ENCODE measurements at places on chromosomes 4 and X. TPM values are rescaled to one million over a fixed set of nuclear protein-coding genes. Genes with fewer than 3 reads are reported as not detected.

The FMR1NB gene
- total RNA-seq: not detected

The MAGEA2 gene
- total RNA-seq: not detected

The XAGE2 gene
- total RNA-seq: not detected

The CENPU gene
- total RNA-seq: 1.8 TPM

The SAGE1 gene
- not detected for total RNA-seq

- DNase-seq: no peak
These were observed 164.2 kb downstream of the CBR4 start for GRCh38 chr4:168845897-168846296.

DNA sequence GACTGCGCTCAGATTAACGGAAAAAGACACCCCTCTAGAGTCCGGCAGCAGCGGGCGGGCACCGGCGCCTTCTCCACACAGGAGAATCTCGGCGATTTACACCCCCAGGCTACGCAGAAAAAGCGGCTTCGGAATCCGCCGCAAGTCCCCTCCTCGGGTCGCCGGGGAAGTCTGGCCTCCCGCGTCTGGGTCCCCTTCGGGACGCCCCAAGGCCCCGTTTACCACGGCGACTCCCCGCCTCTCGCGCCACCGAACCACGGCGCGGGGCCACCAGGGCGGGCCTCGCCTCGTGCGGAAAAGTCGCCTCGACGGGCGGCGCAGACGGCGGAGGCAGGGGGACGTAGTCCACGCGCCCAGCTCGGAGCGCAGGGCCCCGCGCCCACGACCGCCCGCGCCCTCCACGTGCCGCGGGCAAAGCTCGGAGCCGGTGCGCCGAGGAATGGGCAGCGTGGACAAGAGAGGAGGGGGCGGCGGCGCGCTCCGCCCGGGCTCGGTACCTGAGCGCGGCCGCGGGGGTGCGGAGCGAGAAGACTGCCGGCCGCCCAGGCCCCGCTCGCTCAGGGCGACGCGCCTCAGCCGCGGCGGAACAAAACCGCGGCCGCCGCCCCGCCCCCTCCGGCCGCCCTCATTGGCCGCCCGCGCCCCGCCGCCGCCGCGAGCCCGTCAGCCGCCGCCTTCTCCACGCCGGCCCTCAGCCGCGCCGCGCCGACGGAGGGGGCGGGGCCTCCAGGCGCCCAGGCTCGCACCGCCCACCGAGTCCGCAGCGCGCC, at the start of gene FAM53A:
Gene FAM53A (minus strand): TSS at position 578 of the 770 bp plus-strand sequence. CDS start 15,572 bp downstream, outside the sequence.
- peak; percentile 83 for DNase-seq

DNA sequence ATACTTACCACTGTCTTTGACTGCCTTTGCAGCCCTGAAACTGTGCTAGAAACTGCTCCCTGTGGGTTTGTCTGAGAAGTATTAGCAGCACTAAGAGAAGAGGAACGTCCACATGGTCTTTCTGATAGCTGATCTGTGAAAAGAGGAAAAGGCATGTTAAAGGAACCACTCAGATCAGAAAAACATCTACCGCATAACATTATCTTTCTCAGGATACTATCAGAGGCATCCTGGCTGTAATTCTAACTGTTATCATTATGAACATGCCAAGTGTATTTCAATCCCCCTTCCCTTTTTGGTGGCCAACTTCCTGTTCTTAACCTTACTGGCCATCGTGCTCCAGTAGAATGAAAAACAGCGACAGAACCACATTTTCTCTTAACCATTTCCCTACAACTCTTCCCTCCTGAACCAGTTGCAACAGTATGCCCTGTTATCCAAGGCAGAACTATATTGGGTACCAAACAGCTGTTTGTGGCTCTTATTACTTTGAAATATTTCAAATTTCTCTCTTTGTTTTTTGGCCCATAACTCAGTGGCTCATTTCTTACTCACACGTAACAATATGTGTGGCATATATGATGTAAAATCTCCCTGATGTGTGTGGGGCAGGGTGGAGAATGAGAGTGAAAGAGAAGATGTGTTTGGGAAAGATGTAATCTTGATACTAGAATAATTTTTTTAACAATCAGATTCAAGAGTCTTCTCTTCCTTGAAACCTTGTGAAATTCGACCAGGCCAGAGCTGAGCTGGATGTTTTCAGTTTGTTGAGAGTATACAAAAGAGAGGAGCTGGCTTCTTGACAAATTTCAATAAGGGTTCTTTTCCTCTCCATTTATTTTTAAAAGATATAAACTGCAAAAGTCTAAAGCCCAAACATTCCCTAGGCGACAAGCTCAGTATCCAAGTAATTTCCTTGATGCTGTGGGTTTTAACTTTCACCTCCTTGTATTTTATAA, 35.2 kb downstream of the ARHGEF6 start:
- no peak for DNase-seq

DNA sequence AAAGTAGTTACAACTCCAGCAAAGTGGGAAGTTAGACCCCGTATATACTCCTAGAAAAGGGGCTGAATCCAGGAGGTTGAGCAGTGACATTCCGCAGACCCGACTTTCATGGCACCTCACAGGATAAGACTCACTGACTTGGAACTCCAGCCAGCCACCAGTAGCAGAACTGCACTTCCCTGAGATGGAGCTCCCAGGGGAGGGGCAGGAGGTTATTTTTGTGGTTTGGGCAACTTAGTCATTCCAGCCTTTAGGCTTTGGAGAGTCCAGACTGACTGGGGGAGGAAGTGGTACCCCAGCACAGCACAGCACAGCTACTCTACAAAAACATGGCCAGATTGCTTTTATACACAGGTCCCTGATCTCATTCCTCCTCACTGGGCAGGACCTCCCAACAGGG, 319.1 kb downstream of the PCDH19 start:
- peak; percentile 54 for DNase-seq

DNA sequence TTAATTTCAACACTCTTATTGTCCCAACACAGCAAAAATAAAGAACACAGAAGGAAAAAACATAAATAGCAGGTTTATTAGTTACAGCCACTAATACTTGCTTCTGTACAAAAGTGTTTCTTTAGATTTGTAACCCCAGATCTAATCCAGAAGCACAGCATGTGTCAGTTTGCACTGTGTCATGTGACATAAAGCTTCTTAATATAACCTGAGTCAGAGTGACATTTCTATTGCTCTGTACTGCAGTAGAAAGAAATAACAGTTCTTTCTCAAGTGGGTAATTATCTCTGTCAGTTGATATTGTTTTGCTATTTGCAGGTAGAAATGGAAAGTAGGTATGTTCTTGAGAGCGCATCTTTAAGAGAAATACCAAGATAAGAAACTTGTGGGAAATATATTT, 422.5 kb downstream of the ZIC3 start:
- DNase-seq: no peak

GRCh38 chr4:176767183-176767582, 25.5 kb downstream of the VEGFC start:
- DNase-seq: peak; percentile 88

- peak; percentile 46 for DNase-seq
These were observed 96.1 kb downstream of the AFF1 start for GRCh38 chr4:87030755-87031441.

GRCh38 chrX:150329868-150330267, 33.2 kb upstream of the MAMLD1 start:
- no peak for DNase-seq

DNA sequence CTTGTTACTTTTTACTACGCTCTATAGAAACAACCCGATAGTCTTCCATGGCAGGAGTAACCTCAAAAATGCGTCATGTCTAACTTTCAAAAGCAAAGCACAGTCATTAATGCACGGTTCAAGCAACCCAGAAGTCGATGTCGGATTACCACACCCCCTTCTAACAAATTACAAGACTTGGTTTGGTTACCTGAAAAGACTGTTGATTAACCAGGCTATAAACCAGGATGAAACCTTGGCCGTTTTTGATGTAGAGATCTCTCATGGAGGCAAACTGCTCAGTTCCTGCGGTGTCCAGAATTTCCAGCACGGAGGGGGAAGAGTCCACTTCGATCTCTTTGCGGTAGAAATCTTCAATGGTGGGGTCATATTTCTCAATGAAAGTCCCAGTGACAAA, 2.4 kb downstream of the RAP2C start:
- DNase-seq: peak; percentile 41

- DNase-seq: peak; percentile 26
These were observed 97.3 kb downstream of the PPP1R2C start for GRCh38 chrX:42680666-42681065.

GRCh38 chr4:109434007-109434971, 674 bp downstream of the SEC24B start:
- peak; percentile 38 for DNase-seq

GRCh38 chr4:169106696-169107229, 96.7 kb upstream of the CBR4 start:
- DNase-seq: no peak

DNA sequence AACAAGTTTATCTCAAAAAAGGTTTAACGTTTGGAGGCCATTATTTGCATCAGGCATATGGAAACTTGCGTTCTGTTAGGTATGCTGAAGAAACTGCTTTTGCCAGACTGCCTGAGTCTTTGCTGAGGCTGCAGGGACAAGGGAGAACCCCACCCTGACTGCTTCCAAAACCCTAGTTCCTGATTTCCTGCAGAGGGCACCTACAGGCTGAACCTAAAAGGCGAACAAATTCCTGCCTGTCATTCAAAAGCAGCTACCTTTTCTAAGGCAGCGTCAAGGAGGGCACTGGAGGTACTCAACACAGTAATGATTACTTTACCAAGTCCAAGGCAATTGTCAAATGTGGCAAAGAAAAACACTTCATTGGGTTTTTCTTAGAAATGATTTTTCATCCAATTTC, 578 bp upstream of the CORIN start:
- no peak for DNase-seq

DNA sequence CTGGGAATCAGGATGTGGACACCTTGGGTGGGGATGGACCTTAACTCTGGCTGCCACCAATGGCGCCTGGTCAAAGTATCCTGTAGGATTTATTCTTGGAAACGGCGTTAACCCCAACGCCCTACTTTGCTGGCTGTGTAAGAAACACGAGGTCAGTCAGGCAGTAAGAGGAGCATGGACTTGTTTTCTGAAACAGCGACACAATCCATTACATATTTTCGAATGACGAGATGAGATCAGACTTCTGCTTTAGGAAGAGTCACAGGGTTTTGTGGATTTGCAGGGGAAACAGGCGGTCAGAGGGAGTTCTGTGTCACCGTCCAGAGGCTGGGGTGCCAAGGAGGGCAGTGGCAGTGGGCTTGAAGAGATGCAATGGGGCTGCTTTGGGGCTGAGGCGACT, 92.2 kb downstream of the TBL1X start:
- DNase-seq: no peak

DNA sequence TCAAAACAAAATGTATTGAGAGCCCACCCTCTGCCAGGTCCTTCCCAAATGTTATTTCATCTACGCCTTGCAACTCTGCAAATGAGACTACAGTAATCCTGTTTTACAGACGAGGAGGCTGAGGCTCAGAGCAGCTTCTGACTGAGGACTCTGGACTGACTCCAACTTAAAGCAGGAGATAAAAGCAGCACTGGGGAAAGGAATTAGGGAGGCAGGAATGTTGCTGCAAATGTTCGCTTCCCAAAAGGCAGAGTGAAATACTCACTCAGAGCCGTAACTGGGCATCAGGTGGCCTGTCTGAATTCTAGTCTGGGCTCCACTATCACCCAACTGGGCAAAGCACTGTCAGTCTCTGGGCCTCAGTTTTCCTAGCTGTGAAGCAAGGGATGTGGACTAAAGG, 94.7 kb upstream of the SRD5A3 start:
- DNase-seq: peak; percentile 12

- DNase-seq: no peak
These were observed 10.1 kb downstream of the RBPJ start for GRCh38 chr4:26330946-26331345.

- no peak for DNase-seq
These were observed 48.8 kb downstream of the FAM13A start for GRCh38 chr4:89008166-89008565.

- peak; percentile 6 for DNase-seq
These were observed 440.9 kb downstream of the MID1IP1 start for GRCh38 chrX:39242187-39242586.

DNA sequence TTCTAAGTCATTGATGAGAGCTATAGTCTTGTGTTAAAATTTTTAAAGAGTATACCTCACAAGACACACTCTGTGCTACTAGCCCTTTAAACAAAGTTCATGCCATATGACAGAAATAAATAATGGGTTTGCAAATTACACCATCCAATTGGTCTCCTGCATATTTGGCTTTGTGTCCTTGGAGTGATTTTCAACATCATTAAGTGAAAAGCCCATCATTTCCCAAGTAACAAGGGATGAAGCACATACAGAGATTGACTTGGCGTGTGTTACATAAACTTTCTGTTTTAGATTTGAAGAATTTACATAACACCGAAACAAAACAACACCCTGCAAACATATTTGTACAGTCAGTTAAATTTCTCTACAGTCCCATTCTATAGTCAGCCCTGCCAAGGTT, 216.9 kb upstream of the NEIL3 start:
- no peak for DNase-seq

GRCh38 chr4:56261027-56261426, 126.3 kb downstream of the AASDH start:
- DNase-seq: no peak

DNA sequence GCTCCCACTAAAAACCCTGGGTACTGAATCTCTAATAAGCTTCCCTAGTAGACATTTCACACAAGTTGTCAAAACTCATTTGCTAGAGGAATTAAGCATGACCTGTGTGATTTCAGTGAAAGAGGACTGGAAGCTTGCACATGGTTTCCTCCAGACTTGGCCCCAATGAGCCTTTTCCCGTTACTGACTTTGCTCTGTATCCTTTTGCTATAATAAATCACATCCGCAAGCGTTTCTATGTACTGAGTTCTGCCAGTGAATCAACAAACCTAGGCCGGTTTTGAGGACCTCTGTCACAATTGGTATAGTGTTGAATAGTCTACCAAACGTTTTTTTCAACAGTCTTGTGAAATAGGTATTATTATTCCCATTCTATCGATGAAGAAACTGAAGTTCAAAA, 8.2 kb downstream of the ATP11C start:
- peak; percentile 22 for DNase-seq

- DNase-seq: no peak
These were observed 18.8 kb downstream of the MCUB start for GRCh38 chr4:109578846-109579245.

DNA sequence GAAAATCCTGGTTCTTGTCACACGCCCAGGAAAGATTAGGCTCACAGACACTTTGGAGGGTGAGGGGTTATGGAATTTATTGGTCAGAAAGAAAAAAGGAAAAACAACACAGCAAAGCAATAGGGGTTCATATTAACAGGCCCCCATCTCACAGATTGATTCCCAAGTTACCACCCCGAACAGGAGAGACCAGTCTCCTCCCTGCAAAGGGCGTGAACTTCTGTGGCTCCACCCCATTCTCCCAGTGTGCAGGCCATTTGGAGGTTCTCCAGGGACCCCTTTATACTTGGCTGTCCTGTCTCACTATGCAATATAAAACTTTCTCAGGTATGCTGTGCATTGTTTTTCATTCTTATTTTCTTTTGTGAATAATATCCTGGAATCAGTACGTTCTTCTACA, 7.4 kb downstream of the FGF2 start:
- DNase-seq: no peak

DNA sequence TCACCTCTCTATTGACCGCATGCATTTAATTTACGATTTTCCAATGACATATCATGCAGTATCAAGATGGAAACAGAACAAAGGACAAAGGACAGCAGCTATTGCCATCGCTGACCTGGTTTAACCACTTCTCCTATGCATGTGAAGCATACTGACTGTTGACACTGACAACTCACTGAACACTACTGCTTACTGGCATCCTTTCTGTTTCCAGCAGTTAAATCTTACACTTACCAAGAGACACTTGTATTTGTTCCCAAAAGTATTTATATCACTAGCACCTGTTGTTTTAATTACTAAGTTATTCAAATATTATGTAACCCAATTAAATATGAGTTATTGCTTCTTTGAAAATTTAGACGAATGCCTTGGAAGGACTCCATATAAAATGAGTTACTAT, 176.7 kb downstream of the PDGFC start:
- no peak for DNase-seq

Data from fibroblast of lung (primary cell).